ENCODE measurements at places on chromosomes 16 and 17. TPM values are rescaled to one million over a fixed set of nuclear protein-coding genes. Genes with fewer than 3 reads are reported as not detected.
A peak's percentile ranks its signal among the peaks of the same experiment; 100 is the strongest.

MYH1 gene
- not detected for total RNA-seq

- no peaks in the 10 kb centered on the region for H3K36me3 ChIP-seq
- H3K27me3 ChIP-seq: no peaks in the 10 kb centered on the region
- no peak for DNase-seq
- no peaks in the 10 kb centered on the region for H3K4me1 ChIP-seq
- H3K4me3 ChIP-seq: no peak overlapping the region
Observed at GRCh38 chr17:34220752-34221395, 34.2 kb upstream of the CCL2 start.

DNA sequence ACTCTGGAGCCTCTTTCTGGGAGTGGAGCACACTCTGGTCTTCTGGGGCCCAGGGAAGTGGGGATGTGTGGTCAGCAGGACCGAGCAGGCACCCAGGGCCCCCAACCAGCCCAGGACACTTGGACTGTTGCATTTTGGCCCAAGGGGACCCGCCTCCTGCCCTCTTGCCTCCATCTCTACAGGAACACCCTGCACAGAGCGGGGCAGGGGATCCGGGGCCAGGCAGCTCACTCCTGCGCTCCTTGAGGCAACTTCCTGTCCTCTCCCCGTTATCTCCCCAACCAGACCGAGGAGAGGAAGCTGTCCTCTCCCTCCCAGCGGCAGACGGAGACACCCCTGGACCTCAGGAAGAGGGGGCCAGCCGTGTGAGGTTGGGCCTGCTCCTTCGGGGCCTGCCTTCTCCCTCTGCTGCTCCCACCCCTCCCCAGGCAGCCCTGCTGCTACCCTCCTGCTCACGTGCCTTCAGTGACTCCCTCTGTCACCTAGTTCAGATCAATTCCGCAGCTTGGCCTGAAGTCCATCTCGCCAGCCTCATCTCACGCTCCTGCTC is 10.0 kb upstream of the ATP2A3 start:
- no peaks in the 10 kb centered on the region for H3K36me3 ChIP-seq
- no peak overlapping the region for H3K27ac ChIP-seq
- DNase-seq: no peak
- no peaks in the 10 kb centered on the region for H3K27me3 ChIP-seq
- H3K4me3 ChIP-seq: no peak overlapping the region
- H3K4me1 ChIP-seq: peaks cover 11% of the 10 kb centered on the region

DNA sequence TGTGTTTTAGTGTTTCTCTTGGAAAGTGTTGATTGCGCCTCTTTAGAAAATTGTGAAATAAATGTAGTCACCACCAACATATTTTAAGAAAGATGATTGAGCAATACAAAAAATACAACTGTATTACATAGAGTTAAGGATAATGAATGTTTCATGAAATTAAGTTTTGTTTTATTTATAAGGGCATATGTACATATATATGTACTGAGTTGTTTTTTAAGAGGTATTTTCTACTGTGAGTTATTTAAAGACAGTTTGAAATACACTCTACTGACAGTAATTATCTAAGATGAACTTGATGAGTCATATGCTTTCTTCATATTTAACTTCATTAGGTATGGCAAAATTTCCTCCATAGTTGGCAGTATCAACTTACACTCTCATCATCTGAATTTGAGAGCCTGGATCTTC is 411.7 kb downstream of the HS3ST3B1 start:
- H3K27ac ChIP-seq: no peak overlapping the region
- no peaks in the 10 kb centered on the region for H3K36me3 ChIP-seq
- no peaks in the 10 kb centered on the region for H3K27me3 ChIP-seq
- no peak overlapping the region for H3K4me3 ChIP-seq
- H3K4me1 ChIP-seq: no peaks in the 10 kb centered on the region

- no peaks in the 10 kb centered on the region for H3K27me3 ChIP-seq
- DNase-seq: peak; percentile 42
Observed at GRCh38 chr17:47969930-47970724, 786 bp upstream of the CDK5RAP3 start.

GRCh38 chr16:2825049-2825742 is 4.9 kb upstream of the ZG16B start:
- H3K4me1 ChIP-seq: no peaks in the 10 kb centered on the region
- no peaks in the 10 kb centered on the region for H3K36me3 ChIP-seq
- no peaks in the 10 kb centered on the region for H3K27me3 ChIP-seq
- no peak overlapping the region for H3K4me3 ChIP-seq
- no peak for DNase-seq
- H3K27ac ChIP-seq: no peak overlapping the region

NSRP1 gene
- total RNA-seq: 15.8 TPM

HCRT gene
- total RNA-seq: not detected

KRT36 gene
- total RNA-seq: not detected

DNA sequence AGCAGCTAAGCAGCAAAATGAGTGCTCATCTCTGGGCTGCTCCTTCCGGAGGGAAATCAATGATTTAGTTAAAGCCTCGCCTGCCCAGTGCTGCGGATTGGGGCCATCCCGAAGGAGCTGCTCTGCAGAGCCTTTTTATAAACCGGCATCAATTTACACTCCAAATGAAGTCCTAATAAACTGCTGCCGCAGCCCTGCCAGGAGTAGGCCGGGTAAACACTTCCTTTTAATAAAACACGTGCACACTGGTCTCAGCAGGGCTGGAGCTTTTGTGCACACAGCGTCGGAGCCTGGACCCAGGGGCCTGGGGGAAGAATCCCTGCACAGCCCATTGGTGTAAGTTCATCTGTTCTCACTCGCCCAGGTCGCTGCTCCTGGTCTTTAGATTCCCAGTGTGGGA is 79.6 kb upstream of the HS3ST2 start:
- H3K27ac ChIP-seq: no peak overlapping the region
- DNase-seq: no peak
- no peaks in the 10 kb centered on the region for H3K36me3 ChIP-seq

SCN4A gene
- 0.09 TPM for total RNA-seq

KIAA0513 gene
- total RNA-seq: 22.1 TPM

- no peak overlapping the region for H3K27ac ChIP-seq
- H3K4me3 ChIP-seq: no peak overlapping the region
- H3K36me3 ChIP-seq: no peaks in the 10 kb centered on the region
- no peak for DNase-seq
Observed at GRCh38 chr17:45929344-45929743, 35.0 kb downstream of the MAPT start.

NPIPB8 gene
- 0.25 TPM for total RNA-seq

DNA sequence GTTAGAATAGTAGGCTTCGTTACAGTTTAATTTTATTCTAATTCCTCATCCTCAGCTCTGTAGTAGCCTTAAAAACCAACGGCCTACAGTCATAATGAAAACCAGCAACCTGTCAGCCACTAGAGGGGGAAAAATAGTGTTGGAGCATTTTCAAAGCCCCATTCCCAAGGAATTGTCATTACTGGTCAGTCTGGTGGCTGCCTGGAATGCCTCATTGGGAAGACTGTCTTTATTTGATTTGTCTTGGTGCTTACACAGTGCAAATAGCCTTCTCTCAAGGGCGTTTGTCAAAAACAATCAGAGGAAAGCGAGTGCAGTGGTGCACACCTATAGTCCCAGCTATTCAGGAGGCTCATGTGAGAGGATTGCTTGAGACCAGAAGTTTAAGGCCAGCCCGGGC is 4.7 kb downstream of the LPCAT2 start:
- H3K27me3 ChIP-seq: no peaks in the 10 kb centered on the region
- DNase-seq: no peak
- H3K36me3 ChIP-seq: no peaks in the 10 kb centered on the region
- no peaks in the 10 kb centered on the region for H3K4me1 ChIP-seq

DNA sequence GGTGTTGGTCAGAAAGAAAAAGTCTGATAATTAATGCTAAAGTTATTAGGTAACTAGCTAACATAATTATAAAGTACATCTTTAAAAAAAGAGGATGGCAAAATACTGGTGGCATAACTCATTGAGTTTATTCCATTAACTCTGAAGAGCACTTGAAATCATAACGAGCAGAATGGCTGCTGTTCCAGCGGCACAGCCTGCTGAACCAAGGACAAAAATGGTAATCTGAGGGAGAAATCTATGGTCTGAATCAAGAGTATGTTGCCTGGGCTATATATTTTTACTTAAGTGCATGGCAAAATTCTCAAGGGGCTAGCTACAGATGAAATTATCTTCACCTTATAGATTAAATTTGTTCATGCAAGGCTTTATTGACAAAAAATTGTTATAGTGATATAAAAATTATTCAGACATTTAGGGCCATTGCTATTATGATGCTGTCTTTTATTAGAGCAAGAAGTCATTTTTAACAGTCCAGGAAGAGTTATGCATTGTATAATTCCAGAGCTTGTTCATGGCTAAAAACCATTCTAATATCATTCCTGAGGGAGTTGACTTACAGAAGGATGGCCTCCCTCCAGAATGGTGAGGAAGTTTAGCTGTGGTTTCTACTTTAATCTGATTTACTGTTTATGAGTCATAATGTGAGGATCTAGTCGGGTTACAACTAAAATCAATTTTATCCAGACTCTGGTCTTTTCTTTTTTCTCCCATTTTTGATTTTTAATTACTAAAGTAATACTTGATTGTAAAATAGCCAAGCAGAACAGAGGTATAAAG is 41.4 kb upstream of the ANKFN1 start:
- no peak overlapping the region for H3K4me3 ChIP-seq
- H3K27me3 ChIP-seq: no peaks in the 10 kb centered on the region
- no peaks in the 10 kb centered on the region for H3K36me3 ChIP-seq
- no peaks in the 10 kb centered on the region for H3K4me1 ChIP-seq
- no peak for DNase-seq
